ENCODE measurements at places on chromosomes 4 and X.

DNA sequence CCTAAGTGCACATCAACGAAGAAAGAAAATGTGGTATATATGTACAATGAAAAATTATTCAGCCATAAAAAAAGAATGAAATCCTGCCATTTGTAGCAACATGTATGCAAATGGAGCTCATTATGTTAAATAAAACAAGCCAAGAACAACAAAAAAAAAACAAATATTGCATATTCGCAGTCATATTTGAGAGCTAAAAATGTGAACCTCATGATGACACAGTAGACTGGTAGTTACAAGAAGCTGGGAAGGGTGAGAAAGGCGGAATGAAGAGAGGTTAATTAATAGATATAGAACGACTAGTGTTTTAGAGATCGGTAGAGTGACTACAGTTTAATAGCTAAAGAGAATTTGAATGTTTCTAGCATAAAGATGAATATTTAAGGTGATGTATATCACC is 89.2 kb downstream of the PDS5A start:
- no peak for DNase-seq

DNA sequence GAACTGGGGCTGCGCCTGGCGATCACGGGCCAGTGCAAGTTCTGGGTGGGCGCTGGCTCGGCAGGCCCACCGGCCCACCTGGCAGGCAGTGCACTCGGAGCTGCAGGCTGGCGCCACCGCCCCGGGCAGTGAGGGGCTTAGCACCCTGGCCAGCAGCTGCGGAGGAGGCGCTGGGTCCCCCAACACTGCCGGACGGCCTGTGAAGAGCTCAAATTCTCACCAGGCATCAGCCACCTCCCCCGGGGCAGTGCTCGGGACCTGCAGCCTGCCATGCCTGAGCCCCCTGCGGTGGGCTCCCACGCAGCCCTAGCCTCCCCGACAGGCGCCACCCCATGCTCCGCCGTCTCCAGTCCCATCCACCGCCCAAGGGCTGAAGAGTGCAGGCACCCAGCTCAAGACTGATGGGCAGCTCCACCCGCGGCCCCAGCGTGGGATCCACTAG is 7.1 kb upstream of the ZNF330 start:
- no peak for DNase-seq

DNA sequence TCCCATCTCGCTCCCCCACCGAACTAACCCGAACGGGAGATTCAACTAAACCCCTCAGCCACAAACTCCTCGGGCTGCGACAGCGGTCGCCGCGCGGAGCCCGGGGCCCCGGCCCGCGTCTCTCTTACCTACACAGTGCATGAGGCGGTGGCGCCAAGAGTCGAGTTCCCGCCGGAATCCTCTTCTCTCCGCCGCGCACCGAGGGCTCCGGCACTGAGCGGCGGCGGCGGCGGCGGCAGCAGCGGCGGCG is 160 bp downstream of the LCORL start:
- DNase-seq = no peak

DNA sequence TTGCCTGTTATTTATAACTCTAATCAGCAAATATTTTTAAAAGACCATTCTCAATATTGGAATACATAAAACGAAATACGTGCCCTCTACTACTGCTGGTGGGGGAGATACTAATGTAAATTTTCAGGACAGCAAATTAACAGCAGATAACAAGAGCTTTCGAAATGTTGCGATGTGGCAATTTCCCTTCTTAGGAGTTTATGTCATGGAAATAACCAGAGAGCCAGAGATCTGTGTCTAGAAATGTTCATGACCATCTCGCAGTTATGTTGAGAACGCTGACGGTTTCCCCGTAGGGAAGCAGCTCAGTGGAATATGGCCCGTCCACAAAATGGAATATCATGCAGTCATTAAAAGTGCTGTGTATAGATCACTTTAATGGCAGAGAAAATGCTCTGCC is 238.4 kb upstream of the PSAPL1 start:
- no peak for DNase-seq

GRCh38 chrX:2689773-2690666 is 1.1 kb upstream of the CD99 start:
- DNase-seq = no peak

GRCh38 chr4:7842384-7843279 is 97.0 kb downstream of the AFAP1 start:
- DNase-seq = no peak

DNA sequence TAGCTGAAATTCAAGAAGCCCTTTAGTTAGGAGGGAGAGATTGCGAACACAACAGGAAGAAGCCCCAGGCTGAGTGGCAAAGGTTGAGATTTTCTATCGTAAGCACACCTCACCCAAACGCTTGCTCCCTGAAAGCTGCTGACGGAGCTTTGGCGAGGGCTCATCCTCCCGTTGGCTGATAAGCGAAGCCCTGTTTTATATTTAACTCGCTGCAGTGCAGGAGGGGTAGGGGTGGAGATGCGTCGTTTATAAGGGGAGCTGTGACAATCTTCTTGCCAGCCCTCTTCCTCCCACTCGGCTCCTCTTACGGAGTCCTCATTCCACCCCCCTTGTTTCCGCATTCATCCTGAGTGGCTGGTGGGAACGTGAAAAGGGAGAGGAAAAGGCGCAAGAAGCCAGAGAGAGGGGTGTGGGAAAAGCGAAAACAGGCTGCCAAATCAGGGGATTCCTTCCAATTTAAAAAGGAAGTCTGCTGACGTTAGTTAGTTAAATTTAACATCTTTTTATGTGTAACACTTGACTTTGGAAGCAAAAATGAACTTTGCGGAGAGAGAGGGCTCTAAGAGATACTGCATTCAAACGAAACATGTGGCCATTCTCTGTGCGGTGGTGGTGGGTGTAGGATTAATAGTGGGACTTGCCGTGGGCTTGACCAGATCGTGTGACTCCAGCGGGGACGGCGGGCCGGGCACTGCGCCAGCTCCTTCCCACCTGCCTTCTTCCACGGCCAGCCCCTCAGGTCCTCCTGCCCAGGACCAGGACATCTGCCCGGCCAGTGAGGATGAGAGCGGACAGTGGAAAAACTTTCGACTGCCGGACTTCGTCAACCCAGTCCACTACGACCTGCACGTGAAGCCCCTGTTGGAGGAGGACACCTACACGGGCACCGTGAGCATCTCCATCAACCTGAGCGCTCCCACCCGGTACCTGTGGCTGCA is at the start of gene ENPEP:
Gene ENPEP (plus strand): TSS at position 275 of the 938 bp plus-strand sequence. CDS start 260 bp downstream, at position 535.
- DNase-seq = no peak

DNA sequence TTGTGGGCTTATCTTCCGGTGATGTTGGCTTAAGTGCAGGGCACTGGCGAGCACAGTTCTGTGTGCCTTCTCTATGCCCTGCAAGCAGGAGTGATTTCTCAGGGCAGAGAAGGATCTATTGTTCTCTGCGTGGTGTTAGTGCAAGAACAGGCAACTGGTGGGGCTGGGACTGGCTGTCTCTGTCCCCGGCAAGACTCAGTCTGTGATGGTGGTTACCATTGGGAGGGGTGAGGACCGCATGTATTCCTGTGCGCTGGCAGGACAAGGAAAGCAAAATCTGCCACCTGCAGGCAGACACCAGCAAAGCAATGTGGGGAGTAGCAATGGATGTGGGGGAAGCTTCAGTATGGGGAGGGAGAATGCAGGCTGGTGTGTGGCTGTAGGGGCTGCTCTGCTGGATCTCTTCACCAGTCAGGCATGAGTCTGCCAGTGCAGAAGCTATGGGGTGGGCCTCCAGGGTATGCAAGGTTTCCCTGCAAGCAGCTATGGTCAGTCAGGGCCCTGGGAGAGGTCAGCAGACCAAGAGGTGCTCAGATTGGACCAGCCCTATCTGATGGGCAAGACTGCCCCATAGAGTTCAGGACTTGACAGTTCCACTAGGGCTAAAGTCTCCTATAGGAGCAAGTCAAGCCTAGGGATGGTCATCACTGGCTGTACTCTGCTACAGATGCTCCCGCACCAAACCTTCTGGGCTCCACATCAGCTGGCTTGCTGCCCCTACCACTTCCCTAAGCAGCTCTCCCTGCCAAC is 16.8 kb downstream of the PF4 start:
- peak; percentile 65 for DNase-seq

- DNase-seq = no peak
Observed at GRCh38 chr4:87326460-87326859, 3.8 kb upstream of the HSD17B13 start.

GRCh38 chrX:151624677-151625076 is 61.2 kb downstream of the PASD1 start:
- peak; percentile 42 for DNase-seq

DNA sequence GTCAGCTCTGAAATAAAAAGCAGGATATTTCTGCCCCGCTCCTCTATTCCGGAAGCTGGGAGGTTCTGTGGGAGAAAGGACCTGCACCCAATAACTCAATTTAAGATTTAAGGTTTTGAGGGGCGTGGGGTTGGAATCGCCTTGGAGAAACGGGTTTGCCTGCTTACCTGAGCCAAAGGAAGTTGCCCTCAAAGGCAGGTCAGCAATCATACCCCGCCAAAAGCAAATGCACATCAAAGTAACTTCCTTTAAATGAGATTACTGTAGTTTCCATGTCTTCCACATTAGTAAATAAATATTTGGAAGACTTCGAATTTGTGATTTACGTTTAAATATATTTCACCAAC is 978 bp upstream of the HS3ST1 start:
- no peak for DNase-seq

DNA sequence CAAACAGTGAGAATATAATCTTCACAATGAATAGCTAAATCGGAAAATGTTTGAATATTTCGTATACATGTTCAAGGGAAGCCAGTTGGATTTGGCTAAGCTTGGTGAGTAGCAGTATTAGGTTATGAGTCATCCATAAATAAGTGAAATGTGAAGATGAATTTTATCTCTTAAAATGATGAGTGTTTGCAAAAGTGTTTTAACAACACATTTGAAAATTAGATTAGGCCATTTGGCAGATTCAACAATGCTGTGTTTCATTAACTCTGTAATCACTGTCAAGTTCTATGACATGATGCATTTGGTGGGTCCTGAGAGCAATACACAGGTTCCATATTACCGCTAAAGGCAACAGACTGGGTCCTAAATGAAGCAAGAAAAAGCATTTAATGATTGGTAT is 301.9 kb upstream of the PRPS2 start:
- DNase-seq = no peak

DNA sequence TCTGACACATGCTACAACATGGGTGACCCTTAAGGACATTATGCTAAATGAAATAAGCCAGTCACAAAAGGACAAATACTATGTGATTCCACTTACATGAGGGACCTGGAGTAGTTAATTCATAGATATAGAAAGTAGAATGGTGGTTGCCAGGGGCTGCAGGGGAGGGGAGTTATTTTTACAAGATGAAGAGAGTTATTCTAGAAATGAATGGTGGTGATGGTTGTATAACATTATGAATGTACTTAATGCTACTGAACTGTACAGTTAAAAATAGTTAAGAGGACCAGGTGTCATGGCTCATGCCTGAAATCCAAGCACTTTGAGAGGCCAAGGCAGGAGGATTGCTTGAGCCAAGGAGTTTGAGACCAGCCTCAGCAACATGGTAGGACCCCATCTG is 59.5 kb upstream of the MSANTD1 start:
- no peak for DNase-seq

GRCh38 chr4:99872570-99872969 is 21.7 kb downstream of the LAMTOR3 start:
- DNase-seq = no peak

DNA sequence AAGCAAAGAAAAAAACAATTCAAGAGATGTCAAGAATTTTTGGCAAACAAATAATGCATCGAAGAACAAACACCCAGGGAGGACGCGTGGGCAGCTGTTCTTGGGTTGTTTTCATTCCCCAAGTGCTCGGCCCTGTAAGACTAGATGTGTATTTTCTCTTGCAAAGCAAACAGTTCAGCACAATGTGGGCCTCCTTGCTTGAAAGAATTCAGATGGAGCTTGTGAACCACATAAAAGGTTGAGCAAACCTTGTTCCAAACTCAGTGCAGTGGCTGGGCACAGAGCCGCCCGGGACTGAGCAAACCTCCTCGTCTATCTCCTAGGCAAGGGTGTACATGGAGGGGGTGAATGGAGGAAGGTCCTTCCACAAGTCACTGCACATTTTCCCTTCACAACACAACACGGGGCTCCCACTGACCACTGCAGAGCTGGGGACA is 82.4 kb downstream of the HTRA3 start:
- no peak for DNase-seq

DNA sequence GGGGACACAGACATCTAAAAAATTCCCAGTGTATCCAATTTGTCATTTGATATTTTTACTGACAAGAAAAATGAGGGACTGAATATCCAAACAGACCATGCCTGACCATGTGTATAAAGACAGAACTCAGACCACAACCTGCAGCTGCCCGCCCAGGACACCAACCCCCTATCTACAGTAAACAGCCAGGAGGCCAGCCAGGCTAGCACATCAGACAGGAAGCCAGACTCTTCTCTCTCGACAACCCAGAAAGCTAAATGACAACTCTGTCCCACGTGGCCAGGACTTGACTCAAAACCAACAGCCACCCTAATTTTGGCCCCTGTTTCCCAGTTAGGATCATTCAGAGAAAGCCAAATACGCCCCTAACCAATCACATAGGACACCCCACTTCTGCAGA is 15.1 kb downstream of the AFAP1 start:
- no peak for DNase-seq

GRCh38 chrX:140229191-140229590 is 263.9 kb upstream of the CXorf66 start:
- no peak for DNase-seq

GRCh38 chr4:174358410-174358809 is 74.7 kb downstream of the CEP44 start:
- DNase-seq = no peak

- no peak for DNase-seq
Observed at GRCh38 chr4:69147334-69147733, 51.1 kb downstream of the UGT2B7 start.

DNA sequence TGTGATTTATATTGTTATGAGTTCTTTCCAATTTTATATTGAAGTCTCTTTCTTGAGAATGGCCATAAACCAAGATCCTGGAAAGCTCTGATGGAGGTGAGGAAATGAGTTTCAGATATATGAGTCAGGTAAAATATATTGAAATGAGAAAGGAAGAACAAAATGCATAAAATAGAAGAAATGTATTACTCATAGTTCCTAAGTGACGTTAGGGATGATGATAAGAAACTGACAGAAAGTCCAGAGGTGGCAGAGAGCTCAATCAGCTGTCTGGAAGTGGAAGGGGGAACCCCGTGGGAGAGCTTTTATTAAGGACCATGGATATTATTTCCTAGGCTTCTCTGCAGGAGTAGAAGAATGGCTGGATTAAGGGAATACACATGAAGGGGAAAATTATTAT is 24.6 kb downstream of the UGT2B7 start:
- no peak for DNase-seq

GRCh38 chr4:126209147-126209546 is 894.4 kb downstream of the FAT4 start:
- DNase-seq = no peak

GRCh38 chr4:946517-947471 is 14.5 kb downstream of the TMEM175 start:
- DNase-seq = no peak

DNA sequence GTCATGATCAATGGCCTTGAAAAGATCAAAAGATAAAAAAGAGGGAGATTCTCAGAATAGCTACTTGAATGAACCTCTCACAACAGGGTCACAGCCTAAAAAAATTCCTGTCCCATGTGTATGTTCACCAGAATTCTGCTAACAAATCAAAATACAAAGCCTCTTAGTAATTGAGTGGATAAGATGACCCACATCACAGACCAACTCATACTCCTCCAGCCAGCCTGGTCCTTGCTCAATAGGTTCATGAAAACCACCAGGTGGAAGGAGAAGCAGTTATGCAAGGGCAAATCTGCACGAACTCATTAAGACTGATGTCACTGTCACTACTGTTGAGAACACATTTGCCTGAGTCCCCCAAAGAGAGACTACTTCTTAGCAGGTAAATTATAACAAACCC is 21.5 kb downstream of the WDFY3 start:
- no peak for DNase-seq

- DNase-seq = no peak
Observed at GRCh38 chr4:41410049-41410448, 127.9 kb upstream of the LIMCH1 start.
